Retina (tissue), 1 donor: ENCODE measurements at places on chromosomes 16 and 17.

DNA sequence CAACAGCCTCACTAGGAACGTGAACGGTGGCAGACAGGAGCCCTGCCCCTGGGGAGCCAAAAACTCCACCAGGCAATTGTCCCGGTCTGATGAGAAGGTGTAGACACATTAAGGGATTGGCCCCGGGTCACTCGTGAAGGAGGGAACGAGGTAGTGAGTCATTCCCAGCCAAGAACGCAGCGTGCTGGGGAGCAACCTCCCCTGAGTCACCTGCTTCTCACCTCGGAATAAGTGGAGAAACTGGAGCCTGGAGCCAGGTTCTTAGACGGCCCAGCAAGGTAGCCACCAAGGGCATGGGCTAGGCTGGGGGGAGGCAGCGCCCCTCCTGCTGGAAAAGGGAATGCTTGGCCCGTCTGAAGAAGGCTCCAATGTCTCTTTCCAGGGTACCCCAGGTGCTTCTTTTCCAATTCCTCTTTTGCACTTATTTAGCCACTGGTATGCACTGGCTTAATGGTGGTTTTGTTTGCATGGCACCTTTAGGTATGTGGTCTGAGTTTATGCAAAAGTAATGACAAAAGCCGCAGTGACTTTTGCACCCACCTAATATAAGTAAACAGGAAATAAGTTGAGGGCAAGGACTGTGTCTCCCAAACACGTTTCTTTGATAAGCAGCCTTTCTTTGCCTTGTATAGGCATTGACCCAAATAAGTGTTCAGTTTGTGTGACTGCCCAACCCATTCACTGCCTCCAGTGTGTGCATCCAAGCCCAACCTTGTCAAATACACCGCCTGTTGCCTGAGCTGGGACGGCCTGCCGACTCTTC lies 1.8 kb upstream of the HELZ start:
- DNase-seq = no peak

- no peak for DNase-seq
Measured at GRCh38 chr16:82108774-82109173, 61.2 kb downstream of the MPHOSPH6 start.

DNA sequence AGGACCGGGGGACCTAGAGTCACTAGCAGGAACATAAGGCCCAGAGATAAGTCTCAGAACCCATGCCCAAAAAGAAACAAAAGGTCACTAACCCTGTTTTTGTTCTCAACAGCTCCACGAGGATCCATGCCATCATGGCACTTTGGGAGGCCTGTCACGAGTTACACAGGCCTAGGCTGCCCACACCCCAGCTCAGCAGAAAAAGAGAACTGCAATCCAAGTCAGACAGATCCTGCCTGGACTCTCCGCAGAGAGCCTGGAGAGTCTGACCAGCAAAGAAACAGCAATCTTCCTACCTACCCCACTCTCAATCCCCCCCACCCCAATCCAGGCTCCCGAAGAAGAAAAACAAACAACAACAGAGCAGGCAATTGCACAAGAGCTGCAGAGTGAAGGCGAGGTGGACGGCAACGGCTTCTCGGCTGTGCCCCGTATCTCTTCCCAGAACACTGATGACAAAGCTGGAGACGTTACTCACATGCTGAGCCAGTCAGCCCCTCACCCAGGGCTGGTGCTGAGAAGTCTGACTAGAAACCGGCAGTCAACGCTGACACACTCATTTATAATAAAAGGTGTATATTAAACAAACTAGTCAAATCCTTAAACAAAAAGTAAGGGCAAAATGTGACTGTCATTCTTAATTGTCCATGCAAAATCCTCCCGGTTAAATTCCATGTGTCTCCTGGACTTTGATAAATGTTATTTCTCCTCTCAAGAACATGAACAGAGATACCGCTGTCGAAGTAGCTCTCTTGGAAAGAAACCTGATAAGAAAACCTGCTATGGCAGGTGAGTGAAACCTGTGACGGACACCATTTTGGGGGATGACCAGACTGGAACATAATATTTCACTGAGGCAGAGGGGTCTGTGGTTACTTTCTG lies 89.3 kb downstream of the SMG6 start:
- peak; percentile 59 for DNase-seq

GRCh38 chr17:3809135-3809534 lies 8.1 kb upstream of the ITGAE start:
- DNase-seq = no peak

GRCh38 chr17:79608624-79608959 lies 2.3 kb downstream of the RBFOX3 start:
- DNase-seq = peak; percentile 67

GRCh38 chr16:88487920-88488851 lies 35.1 kb downstream of the ZFPM1 start:
- DNase-seq = no peak

- peak; percentile 89 for DNase-seq
Measured at GRCh38 chr17:81487487-81488275, 24.9 kb downstream of the ACTG1 start.

- DNase-seq = peak; percentile 70
Measured at GRCh38 chr17:55198690-55199370, 65.9 kb upstream of the HLF start.

- DNase-seq = no peak
Measured at GRCh38 chr17:42142371-42142896, 12.4 kb downstream of the RAB5C start.

GRCh38 chr16:84660973-84661372 lies 12.7 kb downstream of the KLHL36 start:
- no peak for DNase-seq

DNA sequence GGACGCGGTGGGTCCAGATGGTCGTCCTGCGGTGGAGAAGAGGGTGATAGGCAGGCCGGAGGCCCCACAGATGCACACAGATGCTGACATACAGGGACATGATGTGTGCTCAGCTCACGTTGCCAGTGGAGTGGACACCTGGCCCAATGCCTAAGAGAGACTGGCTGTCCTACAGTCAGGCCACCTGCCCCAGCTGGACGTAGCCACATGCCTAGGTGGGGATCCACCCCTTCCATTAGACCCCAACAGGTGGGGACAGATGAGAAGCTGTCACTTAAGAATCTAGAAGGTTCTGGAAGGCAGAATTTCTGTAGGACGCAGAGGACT lies 117.6 kb upstream of the ZNF750 start:
- no peak for DNase-seq

DNA sequence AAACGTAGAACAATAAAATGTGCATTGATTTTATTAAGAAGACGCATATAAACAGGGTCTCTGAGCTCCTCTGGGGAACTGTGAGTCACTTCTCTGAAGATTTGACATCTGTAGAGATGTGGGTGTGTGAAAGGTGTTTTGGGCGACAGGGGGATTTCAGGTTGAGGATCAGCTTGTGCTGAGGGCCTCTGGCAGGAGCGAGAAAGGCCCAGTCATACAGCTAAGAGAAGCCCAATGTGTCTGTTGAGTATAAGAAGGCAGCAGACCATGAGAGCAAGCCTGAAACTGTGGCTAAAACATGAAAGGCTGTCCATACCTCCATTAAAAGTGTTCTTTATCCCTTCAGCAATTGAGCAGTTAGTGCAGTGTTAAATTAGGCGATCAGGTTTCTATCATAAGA lies 406.5 kb upstream of the MON1B start:
- DNase-seq = peak; percentile 6
